ENCODE measurements at places on chromosomes 12 and 14.

GRCh38 chr14:31897581-31898186 lies 179.4 kb upstream of the ARHGAP5 start:
- no peak for DNase-seq

GRCh38 chr12:44875954-44876543 lies at the start of gene NELL2:
Gene NELL2 (minus strand): TSS chr12:44876315. CDS start chr12:44875869, 446 bp downstream.
- no peak for DNase-seq

- no peak for DNase-seq
Measured at GRCh38 chr12:29427964-29428363, 47.0 kb upstream of the ERGIC2 start.

GRCh38 chr12:40105265-40105514 lies 691 bp downstream of the SLC2A13 start:
- DNase-seq, result peak; percentile 96

- no peak for DNase-seq
Measured at GRCh38 chr14:85531587-85532373, 1.8 kb downstream of the FLRT2 start.

DNA sequence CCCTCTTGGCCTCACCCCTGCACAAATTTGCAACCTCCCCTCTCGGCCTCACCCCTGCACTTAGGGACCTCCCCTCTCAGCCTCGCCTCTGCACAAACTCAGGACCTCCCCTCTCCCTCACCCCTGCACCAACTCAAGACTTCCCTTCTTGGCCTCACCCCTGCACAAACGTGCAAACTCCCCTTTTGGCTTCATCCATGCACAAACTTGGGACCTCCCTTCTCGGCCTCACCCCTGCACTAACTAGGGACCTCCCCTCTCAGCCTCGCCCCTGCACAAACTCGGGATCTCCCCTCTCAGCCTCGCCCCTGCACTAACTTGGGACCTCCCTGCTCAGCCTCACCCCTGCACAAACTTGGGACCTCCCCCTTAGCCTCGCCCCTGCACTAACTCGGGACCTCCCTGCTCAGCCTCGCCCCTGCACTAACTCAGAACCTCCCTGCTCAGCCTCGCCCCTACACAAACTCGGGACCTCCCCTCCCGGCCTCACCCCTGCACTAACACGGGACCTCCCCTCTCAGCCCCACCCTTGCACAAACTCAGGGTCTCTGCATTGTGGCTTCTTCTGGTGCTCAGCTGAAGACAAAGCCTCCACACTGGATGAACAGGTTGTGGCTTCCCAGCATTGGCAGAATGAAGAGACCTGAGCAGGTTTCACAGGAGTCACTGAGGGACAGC lies 11.0 kb upstream of the GOLGA3 start:
- no peak for DNase-seq

DNA sequence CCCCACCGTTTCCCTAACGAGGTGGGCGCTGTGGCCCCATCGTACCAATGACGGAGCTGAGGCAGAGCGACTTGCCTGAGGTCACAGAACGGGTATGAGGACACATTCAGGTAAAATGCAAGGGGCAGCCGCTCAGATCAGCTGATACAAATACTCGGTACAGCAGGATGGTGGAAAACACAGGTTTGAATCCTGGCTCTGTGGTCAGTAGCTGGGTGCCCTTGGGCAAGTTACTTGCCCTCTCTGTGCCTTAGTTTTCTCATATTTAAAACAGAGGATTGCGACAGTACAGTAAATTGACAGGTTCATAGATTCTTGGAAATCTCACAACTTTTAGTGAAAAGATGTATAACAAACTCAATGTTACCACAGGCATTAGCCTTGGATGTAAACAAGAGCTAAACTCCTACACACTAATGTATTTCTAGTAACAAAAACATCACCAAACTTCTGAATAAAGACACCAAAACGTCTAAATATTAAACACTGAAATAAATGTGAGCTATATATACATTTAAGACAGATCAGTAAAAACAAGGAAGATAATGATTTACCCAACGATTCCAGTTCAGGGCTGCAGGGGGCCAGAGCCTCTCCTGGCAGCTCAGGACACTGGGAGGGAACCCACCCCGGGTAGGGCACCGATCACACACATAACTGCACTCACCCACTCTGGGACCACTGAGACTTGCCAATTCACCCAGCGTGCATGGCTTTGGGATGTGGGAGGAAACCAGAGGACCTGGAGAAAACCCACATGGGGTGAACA lies 128.4 kb downstream of the RBM19 start:
- no peak for DNase-seq

DNA sequence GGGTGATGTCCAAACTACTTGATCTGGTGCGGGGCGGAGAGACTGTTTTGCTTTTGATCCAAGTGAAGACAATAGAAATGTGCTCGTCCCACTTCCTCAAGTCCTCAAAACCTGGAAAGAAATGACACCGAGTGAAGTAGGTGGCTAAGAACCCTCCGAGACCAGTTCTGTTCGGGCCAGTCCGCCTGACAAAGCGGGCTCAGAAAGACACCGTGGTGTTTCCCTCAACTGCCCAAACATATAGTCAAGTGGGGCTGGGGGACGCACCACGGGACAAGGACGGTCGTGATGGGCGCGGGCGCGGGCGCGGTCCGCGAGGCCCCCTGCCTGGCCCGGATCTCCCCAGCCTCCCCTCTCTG lies 1.6 kb downstream of the PHLDA1 start:
- no peak for DNase-seq

GRCh38 chr12:6828781-6829535 lies 751 bp downstream of the P3H3 start:
- no peak for DNase-seq

DNA sequence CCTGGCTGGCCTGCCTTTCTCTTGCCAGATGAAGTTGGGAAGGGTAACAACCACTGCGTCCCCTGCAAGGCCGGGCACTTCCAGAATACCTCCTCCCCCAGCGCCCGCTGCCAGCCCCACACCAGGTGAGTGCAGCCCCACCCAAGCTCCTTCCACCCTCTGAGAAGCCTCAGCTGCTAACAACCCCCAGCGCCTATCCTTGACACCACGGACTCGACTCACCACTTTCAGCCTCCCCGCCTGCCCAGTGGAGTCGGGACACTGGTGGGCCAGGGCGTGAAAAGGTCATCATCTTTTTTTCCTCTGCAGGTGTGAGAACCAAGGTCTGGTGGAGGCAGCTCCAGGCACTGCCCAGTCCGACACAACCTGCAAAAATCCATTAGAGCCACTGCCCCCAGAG lies 2.1 kb downstream of the LTBR start:
- DNase-seq, result no peak

GRCh38 chr12:47553266-47553665 lies 152.6 kb downstream of the RPAP3 start:
- no peak for DNase-seq

- peak; percentile 72 for DNase-seq
Measured at GRCh38 chr12:88141774-88142609, at the start of the genes CEP290 and TMTC3. Gene CEP290 (minus strand): TSS chr12:88142088. CDS start chr12:88141307, 781 bp downstream. Gene TMTC3 (plus strand): TSS chr12:88142307. CDS start chr12:88148316, 6,009 bp downstream.

DNA sequence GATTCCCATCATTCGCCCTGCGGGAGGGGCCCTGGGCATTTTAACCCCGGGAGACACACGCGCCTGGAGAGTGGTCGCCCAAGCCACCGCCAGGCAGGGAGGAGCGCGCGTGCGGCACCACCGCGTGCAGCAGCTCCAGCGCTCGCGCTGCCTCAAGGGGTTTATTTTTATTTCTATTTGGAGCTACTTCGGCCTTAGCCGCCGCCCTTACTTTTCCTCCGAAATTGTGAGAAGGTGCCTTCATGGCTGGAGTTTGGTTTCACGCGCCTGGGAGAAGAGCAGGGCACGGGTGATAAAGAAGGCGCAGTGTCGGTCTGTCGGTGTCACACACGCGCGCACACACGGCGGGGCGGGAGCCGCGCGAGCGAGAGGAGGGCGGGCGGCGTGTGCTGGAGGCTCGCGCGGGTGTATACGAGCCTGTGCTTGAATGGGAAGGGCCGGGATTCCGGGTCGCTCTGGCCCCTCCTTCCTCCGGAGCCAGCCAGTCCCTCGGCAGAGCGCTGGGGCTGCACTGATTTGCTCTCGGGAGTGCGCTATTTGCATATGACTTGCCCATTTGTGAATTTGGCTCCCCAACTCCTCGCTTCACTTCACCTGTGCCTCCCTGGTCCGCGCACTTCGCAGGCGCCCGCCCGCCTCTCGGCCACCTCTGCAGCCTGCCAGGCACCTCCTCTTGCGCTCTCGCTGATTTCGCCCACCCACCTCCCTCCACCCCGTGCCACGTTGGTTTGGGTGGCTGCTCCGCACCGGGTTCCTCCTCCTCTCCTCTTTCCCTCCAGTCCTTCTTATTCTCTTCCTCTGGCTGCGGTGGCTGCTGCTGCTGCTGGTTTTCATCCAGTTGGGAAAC lies 932.3 kb downstream of the DIO2 start:
- DNase-seq, result no peak

DNA sequence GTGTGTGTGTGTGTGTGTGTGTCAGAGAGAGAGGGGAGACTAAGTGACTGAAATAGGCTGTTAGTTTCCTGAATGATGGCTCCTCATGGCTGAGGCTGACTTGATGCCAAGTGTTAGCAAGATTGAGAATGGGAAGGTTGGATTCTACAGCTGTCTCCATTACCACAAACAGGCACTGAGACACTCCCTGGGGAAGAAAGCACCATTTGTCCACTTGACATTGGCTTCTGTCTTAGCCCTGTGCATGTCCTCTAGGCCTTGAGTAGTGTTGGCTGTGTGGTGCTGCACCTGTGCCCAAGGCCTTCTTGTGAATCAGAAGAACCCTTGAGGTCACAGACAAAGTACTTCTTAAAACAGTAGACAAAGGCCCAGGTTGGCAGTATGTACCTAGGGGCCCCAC lies 15.6 kb downstream of the ERG28 start:
- no peak for DNase-seq

DNA sequence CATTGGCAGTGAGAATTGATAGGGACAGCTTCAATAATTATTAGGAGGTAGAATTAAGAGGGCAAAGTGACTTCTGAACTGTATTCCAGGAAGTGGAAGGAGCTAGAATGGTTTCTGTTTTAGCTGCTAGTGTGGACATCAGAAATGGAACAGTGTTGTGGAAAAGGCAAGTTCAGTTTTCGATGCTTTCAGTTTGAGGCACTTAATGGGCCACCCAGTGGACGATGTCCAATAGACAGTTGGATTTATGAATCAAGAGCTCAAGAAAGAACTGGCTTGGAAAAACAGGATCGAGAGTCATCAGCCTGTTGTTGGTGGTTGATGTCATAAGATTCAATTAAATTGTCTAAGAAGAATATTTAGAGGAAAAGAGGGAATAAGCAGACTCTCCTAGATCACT lies 136.3 kb downstream of the DYRK2 start:
- DNase-seq, result no peak

- no peak for DNase-seq
Measured at GRCh38 chr12:131527736-131528135, 183.2 kb upstream of the SFSWAP start.

DNA sequence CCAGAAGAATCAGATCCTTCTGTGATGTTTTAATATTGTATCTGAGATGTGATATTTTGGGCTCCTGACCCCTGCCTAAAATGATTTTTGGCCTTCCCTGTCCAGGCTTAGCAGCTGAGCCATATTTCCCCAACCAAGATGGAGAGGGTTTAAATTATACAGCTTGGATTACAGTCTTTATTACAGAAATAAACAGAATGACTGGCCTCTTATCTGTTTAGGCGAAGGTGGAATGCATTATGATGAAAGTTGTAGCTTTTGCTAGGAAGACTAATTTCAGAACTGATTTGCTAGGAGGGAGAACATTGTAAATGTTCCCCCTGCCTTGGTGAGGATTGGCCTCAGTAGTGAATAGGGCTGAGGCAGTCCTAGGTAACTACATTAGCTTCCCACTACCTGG lies 23.3 kb downstream of the BMAL2 start:
- DNase-seq, result no peak

- DNase-seq, result no peak
Measured at GRCh38 chr12:123654129-123654701, 16.7 kb upstream of the TCTN2 start.

- DNase-seq, result no peak
Measured at GRCh38 chr14:60652674-60653651, 3.7 kb upstream of the SIX1 start.

- no peak for DNase-seq
Measured at GRCh38 chr12:91432089-91432488, 249.5 kb upstream of the DCN start.

GRCh38 chr12:40405419-40405818 lies 180.6 kb downstream of the LRRK2 start:
- no peak for DNase-seq

DNA sequence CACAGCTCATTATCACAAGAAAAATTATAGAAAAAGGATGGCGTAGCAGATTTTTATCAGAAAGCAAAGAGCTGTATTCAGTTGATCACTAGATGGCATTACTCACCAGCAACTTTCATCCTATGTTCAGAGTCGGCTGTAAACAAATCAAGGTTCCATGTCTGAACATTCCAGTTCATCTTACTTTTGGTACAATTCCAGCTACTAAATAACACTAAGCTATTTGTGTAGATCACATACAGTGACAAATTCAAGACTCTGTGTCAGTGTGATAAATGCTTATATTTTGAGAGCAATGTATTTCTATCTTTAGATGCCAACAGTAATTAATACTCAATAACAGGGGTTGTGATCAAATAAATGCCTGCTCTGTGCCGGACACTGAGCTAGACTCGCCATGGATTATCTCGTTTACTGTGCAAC lies 30.1 kb downstream of the NRDE2 start:
- no peak for DNase-seq

DNA sequence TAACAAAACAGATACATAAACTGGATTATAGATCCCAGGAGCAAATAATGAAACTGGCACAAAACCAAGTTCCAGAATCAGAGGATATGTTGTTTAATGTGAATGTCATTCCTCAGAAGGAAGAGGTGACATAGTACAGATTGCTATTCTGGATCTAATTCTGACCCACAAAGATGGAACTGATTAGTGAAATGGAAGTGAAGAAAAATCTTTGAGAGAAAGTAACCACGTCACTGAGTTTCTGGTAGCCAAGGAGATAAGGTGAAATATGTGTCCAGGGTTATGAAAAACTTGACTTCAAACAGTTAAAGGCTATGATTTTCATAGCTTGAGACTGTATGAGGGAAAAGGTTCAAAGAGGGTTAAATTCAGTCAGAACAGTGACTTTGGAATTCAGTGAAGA lies 8.3 kb downstream of the OR10AD1 start:
- DNase-seq, result no peak

- no peak for DNase-seq
Measured at GRCh38 chr12:38469715-38470114, 153.1 kb downstream of the ALG10B start.

DNA sequence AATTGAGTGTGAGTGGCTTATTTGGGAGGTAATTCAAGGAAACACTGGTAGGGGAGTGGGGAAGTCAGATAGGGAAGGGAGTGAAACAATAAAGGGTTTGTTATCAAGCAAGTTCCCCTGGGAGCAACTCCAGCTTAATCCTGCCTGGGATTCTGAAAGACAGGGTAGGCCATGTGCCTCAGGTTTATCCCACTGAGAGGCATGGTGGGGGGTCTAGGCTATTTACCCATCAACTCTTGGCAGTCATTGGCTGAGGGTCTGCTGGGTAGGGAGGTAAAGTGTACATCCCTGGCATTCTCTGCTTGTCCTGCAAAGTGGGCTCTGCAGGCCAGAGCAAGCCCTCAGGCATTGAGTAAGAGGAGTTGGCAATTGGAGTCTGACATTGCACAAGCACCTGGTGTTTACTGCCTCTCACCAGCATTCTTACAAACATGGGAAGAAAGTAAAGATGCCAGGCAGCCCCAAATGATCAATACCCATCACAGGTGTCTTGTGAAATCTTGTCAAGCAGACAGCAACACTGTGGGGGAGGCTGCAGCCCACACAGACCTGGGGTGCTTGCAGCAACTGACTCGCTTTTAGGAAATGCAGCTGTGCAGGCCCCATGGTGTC lies 169.3 kb downstream of the KTN1 start:
- no peak for DNase-seq

GRCh38 chr14:75399843-75400775 lies 27.7 kb upstream of the JDP2 start:
- no peak for DNase-seq

- DNase-seq, result no peak
Measured at GRCh38 chr12:91542067-91542466, 359.4 kb upstream of the DCN start.
